Endothelial cell (in vitro differentiated cells): ENCODE measurements at places on chromosomes 3 and 15.
A peak's percentile ranks its signal among the peaks of the same experiment; 100 is the strongest.

DNA sequence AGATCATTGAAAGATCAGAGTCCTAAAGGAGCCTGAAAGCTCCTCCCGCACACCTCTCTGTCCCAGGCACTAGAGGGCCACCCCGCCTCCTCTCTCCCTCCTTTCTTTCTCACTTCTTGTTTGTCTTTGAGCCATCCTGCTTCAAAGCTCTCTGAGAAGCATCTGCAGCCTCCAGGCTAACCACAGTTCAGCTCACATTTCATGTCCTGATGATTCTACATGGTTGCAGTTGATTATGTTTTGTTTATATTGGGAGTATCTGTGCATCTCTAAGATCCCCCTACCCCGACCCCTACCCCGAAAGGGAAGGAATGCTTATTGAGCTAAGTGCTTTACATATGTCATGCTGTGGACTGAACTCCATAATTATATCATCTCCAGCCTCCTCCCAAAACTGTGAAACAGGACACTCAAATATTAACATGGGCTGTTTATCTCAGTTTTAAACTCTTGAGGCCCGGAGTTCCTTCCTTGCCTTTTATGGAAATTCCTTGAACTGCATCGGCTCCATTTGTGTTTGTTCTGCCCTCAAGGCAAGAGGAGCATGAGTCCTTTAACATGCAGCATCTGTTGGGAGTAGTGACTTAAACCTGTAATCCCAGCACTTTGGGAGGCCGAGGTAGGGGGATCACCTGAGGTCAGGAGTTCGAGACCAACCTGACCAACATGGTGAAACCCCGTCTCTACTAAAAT is 30.9 kb downstream of the MGLL start:
- DNase-seq, result no peak

- no peak for DNase-seq
These were observed 54.2 kb upstream of the AMOTL2 start for GRCh38 chr3:134428401-134428800.

- no peak for DNase-seq
These were observed 222.1 kb upstream of the NR2F2 start for GRCh38 chr15:96108405-96108804.

DNA sequence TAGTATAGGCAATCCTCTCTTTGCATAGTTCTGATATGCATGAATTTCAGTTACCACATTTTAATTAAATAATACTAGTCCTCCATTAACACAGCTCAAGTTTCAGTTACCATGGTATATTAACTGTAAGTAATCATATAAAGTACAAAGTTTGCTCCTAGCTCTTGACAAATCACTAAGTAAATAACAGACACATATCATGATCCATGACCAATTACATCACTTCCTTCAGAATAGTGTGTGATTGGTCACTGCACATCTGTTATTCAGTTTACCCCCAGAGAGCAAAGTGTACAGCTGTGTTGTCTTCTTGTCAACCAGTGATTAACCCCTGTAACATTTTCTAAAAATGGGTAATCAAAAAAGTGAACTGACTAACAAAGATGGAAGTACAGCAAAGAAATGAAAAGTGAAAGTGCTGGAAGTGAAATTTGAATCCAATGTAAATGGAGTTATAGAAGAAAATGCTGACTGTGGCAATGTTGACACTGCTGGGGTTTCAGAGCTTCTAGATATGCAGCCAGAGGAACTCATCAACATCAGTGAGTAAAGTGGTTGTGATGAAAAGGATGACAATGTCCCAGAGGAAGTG is 30.2 kb upstream of the LEKR1 start:
- DNase-seq, result no peak

- DNase-seq, result no peak
These were observed 148.2 kb downstream of the CHSY1 start for GRCh38 chr15:101103598-101103997.

DNA sequence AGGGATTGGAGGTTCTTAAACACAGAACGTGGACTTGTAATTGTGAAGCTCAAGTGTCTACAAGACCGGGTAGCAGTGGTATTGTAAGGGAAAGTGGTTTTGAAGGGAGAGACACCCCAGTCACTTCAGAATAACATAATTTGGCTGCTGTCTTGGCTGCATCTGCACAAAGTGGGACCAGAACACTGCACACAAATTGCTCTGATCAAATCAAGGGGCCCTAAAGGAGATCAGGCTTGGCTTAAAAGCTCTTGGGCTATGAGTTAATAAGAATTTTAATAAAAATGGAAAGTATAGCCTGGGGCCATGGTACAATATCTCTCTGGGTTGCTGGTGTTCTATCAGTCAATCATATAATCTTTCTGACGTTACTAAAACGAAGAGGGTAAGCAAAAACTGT is 356.1 kb upstream of the ICE2 start:
- no peak for DNase-seq

DNA sequence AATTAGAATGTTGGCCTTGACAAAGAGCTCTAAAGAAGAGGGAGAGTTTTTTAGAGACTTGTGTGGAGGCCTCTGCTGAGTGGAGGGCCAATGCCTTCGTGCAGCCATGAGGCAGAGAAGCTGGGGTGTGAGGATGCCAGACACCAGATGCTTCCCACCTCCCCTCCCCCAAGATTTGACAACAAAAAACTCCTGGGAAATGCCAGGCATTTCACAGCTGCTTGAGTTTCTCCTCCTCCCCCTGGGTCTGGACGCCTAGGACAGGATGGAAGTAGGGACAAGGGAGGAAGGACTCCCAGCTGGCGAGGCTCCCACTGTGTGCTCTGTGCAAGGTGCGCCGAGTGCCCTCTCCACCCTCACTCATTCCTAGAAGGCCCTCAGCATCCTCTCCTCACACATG is 20.1 kb downstream of the TGM4 start:
- DNase-seq, result peak; percentile 24

DNA sequence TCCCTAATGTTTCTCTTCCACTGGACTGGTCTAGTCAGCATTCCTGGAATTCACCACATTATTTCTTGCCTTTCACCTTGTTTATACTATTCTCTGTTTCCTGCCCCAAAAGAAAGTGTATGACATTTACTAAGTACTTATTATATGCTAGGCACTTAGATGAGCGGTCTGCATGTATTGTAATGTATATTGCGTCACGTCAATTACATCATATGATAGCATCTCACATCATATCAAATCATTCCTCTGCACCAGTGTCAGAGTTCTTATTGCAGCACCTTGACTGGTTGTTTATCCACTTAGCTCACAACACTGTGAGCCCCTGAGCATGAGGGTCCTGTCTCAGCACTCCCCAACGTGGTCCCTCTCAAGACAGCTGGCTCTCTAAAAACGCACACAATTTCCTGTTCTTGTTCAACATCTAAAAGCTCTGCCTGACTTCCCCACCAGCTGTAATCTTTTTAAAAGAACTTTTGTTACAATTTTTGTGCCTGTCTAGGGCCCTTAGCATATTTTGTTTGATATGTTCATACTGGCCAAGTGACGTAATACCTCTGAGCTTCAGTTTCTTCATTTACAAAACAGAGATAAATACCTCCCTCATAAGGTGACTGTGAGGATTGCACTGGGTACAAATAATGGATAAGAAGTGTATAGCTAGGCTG is 58.8 kb downstream of the ARHGAP31 start:
- no peak for DNase-seq

GRCh38 chr15:83115410-83115809 is 8.0 kb downstream of the TM6SF1 start:
- no peak for DNase-seq

- DNase-seq, result no peak
These were observed 98.0 kb downstream of the OXSM start for GRCh38 chr3:25887907-25888306.
